Activated effector memory CD4-positive, alpha-beta T cell treated with anti-CD3 and anti-CD28 coated beads, Interleukin-2, amount 50 U/mL, for 16 hours (primary cell): ENCODE measurements at places on chromosomes 1 and 21.

GRCh38 chr1:93475681-93476080 lies 27.8 kb downstream of the FNBP1L start:
- DNase-seq = no peak

DNA sequence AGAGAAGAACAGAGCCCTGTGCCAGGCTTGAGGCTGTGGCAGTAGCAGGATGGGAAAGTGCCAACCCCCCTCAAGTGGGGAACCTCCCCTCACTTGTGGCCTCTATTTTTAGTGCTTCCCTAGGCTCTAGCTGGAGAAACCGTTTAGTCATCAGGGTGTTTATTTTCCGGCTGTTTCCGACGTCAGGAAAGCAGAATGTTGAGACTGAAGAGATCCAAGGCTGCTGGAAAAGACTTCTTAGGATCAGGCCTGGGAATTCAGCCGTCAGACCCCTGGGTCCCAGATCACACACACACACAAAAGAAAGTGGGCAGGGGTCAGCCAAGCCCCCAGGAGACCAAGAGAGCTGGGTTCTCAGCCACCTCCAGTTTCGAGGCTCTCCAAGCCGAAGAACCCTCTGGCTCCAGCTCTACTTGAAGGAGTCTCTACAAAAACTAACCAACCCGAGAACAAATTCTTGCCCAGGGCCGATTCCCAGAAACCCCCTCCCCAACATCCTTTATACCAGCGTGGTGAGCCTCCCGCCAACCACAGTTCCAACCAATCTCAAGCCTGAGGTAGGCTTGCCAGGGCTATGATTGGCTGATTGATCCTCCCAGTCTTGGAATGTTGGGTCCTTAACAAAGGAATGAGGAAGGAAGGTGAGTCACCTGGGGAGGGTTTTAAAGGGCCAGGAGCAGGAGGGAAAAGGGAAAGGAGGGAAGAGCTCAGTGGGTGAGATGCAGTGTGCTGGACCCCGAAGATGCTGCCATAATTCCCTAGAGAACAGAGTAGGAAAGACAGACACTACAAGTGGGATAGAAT lies 2.5 kb upstream of the MEF2D start:
- DNase-seq = no peak

DNA sequence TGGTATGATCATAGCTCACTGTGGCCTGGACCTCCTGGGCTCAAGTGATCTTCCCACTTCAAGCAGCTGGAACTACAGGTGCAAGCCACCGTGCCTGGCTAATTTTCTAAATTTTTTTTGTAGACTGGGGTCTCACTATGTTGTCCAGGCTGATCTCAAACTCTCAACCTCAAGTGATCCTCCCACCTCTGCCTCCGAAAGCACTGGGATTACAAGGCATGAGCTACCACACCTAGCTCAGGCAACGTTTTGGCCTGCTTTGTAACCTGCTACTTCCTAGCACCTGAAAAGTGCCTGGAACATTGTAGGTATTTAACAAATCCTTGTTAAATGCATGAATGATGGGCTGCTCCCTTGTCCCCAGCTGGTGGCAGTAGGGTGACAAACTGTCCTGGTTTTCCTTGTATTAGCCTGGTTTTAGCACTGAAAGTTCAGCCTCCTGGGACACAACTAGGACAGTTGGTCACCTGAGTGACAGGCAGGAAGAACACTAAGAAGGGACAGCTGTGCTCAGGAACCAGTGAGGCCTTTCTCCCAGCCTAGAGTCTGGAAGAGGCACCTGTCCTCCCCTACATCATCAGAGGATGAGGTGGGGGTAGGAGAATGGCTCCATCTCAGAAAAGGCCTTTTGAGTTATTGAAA lies 88.5 kb upstream of the CD34 start:
- DNase-seq = no peak

GRCh38 chr1:116804736-116805135 lies 50.5 kb downstream of the CD2 start:
- DNase-seq = no peak

GRCh38 chr1:193185901-193186731 lies at the start of gene B3GALT2:
B3GALT2 (minus strand) TSS chr1:193186613; CDS start chr1:193181562, 5,051 bp downstream.
- DNase-seq = no peak

DNA sequence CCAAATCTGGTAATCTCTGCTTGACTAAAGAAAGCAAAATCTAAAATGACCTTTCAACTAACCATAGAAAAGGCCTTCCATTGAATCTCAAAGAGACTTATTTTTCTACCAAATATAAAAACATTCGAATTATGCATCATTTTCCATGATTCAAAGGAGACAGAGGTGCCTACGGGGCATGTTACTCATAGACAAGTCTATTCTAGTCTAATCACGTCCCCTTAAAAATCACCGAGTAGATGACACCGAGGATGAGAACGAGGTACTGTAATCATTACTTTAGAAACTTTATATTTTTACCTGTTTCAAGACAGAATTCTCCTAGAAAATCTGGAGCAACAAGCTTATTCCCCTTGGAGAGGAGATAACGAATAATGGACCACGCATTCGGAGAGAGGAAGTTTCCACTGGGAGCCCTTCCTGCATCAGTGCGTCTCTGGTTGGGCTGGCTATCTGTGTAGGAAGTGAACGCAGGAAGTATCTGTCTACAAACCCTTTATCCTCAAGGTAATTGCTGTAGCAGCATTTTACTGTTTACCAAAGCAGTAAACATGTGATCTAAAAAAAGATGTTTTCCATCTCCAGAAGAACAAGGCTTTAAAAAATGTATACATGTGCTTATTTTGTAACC lies 9.5 kb downstream of the ERG start:
- DNase-seq = no peak

DNA sequence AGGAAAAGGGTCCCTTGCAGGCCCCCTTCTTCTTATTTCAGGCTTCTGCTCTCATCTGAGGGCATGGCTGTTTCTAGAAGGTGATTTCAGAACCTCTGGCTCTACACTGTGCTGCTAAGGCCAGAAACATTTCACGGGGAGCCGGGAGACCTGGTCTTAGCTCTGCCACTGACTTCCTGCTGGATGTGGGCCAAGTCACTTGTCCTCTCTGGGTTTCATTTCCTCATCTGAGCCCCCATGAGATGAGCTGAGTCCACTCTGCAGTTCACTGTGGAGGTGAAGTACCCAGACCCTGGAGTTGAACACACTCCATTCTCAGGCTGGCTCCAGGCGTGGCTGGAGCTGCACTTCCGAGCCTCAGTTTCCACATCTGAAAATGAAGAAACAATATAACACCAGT lies 2.1 kb downstream of the PADI1 start:
- DNase-seq = no peak
